ENCODE measurements at places on chromosomes 6 and 20.
A peak's percentile ranks its signal among the peaks of the same experiment; 100 is the strongest.

DNA sequence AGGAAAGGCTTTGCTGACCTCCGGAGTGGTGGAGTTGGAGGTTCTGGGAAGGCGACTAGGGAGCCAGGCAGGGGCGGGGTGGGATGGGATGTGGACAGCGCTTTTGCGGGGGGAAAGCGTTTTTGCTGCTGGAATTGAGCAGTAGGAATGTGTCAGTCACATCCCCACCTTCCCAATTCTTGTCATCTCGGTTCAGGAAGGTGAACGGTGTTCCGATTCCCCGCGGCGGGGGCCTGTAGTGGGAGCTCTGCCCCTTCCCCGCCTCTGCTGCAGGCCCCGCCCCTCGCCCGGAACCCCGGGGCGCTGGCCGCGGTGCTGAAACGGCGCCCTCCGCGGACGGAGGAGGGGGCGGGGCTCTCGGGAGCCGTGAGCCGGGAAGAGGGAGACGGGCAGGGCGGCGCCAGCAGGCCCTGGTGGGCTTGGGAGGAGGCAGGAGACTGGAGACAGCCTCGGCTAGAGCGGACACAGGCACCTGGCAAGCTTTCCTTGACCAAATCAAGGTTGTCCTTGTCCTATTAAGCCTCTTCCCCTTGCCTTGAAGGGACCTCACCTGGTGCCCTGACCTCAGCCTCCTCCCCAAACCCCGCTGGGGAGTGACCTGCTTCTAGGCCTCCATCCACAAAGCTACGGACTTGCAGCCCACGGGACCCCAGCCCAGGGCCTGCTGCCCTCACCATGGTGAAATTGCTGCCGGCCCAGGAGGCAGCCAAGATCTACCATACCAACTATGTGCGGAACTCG, at the start of gene LHFPL5:
LHFPL5 (plus strand) TSS at position 357 of the 741 bp plus-strand sequence; CDS start at position 676, 319 bp downstream.
- DNase-seq = peak; percentile 14

GRCh38 chr20:588932-589672, 21.0 kb downstream of the TCF15 start:
- no peak for DNase-seq

- no peak for DNase-seq
These were observed 139.0 kb downstream of the MAP3K4 start for GRCh38 chr6:161130541-161130940.

GRCh38 chr20:48295966-48296421, 510.7 kb upstream of the SULF2 start:
- no peak for DNase-seq

- no peak for DNase-seq
These were observed 107.0 kb downstream of the ESR1 start for GRCh38 chr6:151914484-151914883.

- DNase-seq = no peak
These were observed 1.2 kb downstream of the TCEA2 start for GRCh38 chr20:64064145-64064698.

DNA sequence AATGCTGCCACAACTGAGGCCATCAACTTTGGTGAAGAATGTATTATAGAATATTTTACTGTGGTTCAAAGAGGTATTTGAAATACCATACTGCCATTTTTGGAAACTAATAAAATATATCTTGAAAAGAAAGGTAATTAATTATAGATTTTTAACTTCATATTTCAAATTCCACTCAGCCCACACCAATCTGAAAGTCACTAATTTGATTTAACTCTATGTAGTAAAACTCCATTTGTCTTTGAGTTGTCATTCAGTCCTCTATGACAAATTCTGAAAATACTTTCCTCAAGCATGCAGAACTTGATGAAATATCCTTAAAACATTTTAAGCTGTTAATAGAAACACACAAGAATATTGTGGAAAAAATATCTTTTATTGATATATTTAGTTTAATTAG, 1196.7 kb upstream of the CITED2 start:
- DNase-seq = no peak

GRCh38 chr20:2430538-2430937, 40.1 kb downstream of the SNRPB start:
- DNase-seq = no peak

GRCh38 chr6:127277878-127278843, 11.5 kb downstream of the RNF146 start:
- no peak for DNase-seq

DNA sequence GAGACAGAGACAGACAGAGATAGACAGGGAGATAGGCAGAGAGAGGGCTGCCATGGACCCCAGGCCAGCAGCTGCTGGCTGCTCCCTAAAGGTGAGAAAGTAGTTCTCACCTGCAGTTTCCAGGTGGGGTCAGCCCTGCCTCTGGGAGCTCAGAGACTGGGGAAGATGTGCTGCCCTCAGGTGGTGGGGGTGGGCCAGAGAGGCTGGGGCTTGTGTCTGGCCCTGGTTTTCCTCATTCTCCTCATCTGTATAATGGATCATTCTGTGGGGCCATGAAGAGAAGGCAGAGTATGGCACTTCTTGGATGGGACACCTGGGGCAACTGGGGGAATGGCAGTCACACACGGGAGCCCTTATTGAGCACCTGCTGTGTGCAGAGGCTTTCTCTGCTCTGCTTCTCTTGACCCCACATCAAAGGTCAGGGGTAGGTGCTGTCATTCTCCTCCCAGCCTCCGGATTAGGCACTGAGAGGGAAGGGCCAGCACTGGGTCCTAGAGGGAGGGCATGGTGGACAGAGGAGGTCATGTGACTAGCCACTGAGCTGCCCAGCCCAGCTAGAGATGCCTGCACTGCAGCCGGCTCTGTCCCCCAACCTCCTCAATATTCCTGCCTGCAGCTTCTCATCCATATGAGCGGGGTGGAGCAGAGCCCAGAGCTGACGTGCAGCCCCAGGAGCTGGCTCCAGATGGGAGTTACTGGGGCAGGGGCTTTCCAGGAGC, 4.1 kb downstream of the ANGPT4 start:
- no peak for DNase-seq

DNA sequence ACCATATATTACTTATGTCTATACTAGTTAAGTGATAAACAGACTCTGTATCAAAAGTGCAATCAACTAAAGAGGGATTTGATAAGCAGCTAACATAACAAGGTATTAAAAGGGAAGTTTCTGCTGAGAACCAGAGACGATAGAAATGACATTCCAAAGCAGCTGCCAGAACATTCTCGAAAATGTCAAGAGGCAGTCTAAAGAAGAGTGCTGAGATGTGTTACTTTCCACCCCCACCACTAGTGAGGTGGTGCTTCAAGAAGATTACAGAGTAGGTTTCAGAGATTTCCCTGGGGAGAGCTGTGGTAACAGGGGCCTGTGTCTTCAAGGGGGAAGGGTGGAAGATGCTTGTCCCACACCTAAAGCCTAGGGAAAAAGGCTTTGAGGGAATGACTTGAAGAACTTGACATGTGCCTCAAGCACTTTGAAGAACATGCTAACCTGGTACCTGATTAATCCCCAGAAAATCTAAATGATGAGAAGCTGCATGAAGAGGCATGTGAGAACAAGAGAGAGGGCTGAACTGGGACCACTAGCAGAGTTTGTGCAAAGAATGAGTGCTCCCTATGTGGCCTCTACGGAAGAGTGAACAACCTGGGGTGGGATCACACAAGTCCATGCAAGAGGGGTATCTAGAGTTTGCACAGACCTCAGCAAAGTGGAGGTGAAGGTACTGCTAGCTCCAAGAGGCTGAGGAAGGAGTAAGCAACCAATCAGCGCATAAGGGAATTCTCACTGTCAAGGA, 5.0 kb downstream of the FAM184A start:
- no peak for DNase-seq

DNA sequence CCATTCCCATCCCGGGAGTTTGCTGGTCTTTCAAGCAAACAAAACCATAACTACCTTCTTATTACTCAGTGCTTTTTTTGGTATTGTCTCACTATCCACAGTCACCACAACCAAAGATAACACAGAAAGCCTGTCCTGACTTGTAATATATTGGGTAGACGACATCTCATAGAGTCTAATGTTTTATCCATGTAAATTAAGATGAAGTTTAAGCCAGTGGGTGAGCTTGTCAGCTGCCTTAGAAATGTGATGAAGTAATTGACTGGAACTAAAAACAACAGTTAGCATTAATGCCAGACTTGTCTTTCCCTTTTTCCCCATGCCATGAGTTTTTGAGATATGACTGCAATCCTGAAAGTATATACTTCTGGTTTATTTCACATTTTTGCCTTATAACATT, 282.7 kb upstream of the PRDM1 start:
- no peak for DNase-seq

DNA sequence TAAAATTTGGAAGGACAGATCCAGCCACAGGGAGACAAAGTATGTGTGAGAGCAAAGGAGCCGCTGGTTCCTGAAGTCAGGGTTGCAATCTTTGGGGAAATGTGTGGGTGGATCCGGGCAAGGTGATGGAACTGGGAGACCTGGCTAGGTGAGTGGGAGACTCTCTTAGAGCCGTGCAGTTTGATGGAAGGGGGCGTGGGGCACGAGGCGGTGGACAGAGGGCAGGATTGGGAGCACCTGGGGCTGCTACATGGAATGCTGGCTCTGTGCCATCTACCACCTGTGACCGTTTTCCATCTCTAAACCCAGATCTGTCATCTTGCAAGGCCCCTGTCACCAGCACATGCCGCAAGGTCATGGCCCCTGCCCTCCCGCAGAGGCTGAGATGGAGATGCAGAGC, 268.4 kb downstream of the SMOC2 start:
- DNase-seq = no peak

GRCh38 chr6:44386929-44387345, 569 bp upstream of the CDC5L start:
- no peak for DNase-seq

GRCh38 chr6:125968493-125968892, 11.9 kb downstream of the HINT3 start:
- DNase-seq = no peak

- DNase-seq = no peak
These were observed 29.4 kb downstream of the PREP start for GRCh38 chr6:105373481-105373880.

GRCh38 chr20:46913329-46914044, 18.8 kb downstream of the EYA2 start:
- DNase-seq = no peak

GRCh38 chr6:152948150-152948768, 34.6 kb downstream of the FBXO5 start:
- no peak for DNase-seq

GRCh38 chr6:145044641-145045246, 690.6 kb downstream of the EPM2A start:
- DNase-seq = no peak

GRCh38 chr6:20350215-20350614, 51.5 kb upstream of the E2F3 start:
- no peak for DNase-seq

GRCh38 chr6:151763303-151763702, 44.2 kb upstream of the ESR1 start:
- DNase-seq = no peak

DNA sequence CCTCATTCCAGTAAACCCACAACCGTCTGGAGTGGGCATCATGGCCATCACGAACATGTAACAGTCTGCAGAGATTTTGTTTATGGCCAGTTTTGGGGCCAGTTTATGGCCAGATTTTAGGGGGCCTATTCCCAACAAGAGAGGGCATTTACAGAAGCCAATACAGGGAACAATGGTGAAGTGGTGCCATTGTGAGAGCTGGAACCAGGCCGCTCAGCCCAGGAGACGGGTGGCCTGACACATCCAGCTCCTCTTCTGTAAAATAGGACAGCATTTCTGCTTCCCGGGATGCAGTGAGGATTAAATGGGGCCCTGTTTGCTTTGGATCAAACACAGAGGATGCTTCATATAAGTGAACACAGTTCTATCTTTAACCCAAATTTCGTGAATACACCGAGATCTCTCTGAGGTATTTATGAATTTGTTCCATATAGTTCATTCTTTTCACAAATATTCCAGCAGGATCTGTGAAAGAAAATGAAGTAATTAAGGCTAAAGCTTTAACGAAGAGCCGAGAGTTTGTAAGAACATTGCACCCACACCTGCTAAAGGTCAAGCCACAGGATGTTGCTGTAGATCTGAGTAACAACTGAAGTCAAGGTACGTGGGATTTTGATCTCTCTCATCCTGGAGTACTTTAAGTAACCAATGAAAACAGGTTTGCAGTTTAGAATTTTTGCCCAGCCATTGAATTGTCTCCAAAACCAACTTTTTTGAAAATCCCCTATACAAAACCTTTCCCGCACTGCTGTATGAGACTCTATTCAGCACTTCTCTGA, 14.5 kb upstream of the SIRPG start:
- no peak for DNase-seq

DNA sequence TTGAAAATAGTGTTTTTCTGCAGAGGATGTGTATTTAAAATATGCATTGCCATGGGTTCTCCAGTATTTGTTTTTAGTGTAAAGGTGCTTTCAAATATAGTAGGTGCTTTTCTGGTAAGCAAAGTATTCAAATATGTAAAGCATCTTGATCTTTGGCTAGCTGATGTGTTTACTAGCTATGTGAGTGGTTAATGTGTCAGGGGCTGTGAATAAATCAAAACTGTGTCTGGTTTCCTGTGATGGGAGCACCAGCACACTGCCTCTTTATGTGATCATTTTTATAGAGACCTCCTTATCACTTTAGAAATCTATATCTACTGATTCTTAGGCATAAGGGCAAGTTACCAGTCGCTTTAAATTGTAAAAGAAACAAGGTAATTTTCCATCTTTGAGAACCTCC, 388.9 kb upstream of the MAN1A1 start:
- DNase-seq = no peak

- DNase-seq = no peak
These were observed 18.9 kb upstream of the SYNJ2 start for GRCh38 chr6:157962601-157963302.

GRCh38 chr6:167401525-167402194, 76.8 kb downstream of the TTLL2 start:
- no peak for DNase-seq

DNA sequence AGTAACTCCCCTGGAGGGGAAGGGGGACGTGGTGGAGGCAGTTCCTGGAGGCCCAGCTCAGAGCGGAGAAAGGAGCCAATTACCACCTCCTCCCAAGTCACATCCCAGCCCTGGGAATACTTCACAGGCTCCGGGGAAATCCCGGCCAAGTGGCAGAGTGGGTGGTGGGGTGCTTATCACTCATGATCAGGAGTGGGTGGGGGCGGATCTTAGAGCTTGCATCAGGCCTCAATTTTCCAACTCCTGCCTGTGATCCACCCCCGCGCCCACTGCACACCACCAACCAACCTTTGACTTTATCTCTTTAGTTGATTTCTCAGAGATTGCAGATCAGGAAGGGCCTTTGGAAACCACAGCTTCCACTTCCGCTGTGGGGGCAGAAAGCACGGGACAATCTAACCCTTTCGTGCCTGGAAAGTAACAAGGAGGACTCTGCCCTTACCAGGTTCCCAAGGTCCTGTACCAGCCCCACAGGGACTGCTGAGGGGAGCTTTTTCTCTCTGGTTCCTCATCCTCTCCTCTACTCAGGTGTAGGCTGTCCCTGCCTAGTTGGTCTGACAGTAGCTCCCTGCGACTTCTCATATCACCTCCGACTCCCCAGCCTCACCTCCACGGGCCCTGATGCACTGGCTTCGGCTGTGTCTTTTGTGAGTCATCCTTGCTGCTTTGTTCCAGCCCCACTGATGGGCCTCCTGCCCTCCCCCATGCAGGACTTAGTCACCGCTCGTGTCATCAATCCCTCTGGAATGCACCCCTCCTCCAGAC, 24.9 kb upstream of the IER3 start:
- DNase-seq = peak; percentile 84
